ENCODE measurements at places on chromosomes 5 and 9.

DNA sequence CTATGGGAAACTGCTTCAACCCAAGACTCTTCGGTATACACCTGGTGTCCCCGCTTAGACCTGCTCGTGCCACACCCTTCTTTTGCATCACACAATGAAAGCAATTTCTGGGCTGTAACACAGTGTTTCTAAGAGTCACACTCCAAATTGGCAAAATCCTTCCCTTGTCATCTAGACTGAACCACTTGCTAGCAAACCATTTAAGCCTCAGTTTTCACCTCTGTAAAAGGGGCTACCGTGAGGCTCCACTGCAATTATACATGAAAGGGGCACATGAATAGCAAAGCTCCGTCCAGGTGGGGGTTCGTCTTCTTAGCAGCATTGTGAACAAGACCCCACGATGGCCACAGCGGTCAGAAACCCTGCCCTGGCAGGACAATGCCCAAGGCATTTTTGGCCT lies 166.8 kb downstream of the PAX5 start:
- no peak for DNase-seq

DNA sequence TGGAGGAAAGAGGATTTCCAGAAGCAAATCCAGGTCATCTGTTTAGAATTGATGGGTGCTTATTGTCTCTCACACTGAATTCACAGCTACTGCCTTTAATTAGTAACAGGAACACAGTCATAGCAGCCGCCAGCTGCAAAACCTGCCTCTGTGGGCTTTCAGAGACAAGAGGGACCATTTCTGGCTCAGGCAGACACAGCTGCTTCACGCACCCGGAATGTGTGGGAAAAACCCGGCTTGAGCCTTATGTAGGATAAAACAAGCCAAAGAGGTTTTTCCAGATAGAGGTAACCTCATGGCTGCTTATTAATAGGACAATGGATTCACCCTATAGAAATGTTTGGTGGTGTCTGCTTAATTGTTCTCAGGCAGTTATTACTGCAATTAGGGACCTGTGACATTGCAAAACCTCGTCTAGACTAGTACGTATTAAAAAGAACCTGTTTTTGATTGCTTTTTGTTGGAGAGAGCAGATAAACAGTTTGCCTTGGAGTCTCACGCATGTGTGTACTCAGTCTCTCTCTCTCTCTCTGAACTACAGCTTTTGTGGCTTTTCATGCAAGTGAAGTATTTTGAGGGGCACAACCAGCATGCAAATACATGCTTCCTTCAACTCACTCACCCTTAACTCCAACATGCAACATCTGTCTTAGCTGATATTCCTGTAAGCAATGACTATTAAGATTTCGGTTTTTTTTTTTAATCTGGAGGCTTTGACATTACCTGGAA lies 302.7 kb downstream of the PLK2 start:
- no peak for DNase-seq

- no peak for DNase-seq
These were observed 657.6 kb upstream of the RIOK2 start for GRCh38 chr5:97840643-97841042.

DNA sequence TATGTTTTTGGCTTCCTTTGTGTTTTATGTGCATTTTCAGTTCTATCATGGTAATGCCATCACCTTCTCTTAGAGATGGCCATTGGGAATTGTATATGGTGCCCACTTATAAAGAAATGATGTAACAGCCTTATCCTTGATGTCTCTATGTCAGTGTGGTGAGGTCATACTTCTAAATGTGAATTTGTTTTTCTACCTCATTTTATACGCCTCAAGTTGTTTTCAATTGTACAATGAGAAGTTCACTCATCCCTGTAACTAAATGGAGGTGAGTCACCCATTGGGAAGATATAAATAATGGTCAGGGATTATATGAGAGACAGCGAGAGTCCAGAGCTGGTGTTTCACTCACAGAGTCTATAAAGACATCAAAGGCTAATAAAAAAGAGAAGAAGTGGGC lies 402.4 kb downstream of the AGTPBP1 start:
- DNase-seq, result no peak

GRCh38 chr9:124857533-124858162 lies 4.1 kb downstream of the RPL35 start:
- no peak for DNase-seq

DNA sequence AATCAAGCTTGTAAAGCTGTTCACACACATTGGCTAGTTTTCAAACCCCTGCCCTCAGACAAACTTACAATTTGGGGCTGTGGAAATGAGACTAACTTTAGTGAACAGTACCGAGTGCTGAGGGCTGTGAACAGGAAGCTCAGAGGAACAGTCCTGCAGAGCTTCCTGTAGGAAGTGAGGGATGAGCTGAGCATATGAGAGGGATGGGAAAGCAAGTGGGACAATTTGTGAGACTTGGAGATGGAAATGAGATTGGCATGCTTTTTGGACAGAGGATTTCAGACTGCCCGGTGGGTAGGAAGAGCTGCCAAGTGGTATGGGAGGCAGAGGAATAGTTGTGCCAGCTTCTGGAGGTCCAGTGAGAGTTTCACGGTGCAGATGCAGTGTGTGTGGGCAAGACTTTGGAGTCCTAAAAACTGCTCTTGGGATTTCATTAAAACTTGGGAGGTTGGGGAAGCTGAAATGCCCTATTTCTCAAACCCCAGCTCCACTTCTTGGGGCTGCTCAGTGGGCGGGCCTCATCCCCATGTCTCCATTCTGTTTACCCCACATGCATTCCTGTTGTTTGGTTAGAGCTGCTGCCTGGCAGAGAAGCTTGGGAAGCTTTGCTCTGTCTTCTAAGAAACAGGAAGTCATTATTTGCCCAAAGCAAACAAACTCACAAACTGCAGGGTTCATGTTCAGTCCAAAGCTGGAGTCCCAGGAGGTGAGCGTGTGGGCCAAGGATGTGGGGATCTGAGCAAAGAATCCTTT lies 267.5 kb downstream of the ZSWIM6 start:
- no peak for DNase-seq

DNA sequence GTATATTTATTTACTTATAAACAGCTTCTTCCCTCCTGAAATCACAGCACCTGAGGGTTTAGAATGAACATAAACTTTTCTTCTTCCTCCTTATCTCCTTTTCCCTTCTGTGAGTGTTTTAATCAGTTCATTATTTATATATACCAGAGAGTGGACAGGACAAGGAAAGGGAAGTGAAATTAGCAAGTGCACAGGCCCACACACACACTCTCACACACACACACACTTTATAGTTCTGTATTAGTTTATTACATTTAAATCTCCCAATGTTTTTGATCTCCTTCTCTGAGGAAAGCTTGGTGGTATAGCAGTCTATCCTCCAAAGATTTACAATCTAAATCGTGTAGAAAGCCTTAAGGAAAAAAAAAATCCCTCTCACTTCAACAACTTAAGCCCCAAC lies 353.5 kb downstream of the NDUFS4 start:
- no peak for DNase-seq

DNA sequence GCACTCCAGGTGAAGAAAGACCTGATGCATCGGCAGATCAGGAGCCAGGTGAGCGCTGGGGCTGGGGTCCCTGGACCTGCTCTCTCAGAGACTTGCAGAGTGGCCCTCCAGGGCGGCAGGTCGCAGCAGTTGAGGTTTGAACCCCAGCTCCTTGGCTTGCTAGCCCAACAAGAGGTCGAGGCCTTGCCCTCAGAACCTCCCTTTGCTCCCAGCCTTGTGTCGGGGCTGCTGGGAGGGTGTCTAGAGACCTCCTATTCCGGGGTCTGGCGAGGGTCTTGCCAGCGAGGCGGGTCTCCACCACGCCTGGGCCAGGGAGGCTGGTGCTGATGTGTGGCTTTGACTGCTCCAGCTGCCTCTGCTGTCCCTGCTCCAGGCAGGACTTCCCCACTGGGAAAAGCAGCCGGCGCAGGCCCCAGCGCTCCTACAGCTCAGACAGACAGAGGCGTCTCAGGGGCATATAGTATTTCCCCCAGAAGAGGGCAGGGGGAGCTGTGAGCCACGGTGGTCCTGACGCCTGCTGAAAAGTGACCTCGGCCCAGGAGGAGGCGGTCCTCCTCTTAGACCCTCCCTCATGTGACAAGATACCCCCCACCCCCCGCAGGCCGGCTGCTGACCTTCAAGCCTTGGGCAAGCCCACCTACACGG lies 38.3 kb downstream of the LRSAM1 start:
- no peak for DNase-seq

- DNase-seq, result no peak
These were observed at the start of gene PPP1R26 for GRCh38 chr9:135479469-135480052. Gene PPP1R26, plus strand, starts transcription at chr9:135479782. Its CDS starts 4,729 bp downstream, at chr9:135484511.

DNA sequence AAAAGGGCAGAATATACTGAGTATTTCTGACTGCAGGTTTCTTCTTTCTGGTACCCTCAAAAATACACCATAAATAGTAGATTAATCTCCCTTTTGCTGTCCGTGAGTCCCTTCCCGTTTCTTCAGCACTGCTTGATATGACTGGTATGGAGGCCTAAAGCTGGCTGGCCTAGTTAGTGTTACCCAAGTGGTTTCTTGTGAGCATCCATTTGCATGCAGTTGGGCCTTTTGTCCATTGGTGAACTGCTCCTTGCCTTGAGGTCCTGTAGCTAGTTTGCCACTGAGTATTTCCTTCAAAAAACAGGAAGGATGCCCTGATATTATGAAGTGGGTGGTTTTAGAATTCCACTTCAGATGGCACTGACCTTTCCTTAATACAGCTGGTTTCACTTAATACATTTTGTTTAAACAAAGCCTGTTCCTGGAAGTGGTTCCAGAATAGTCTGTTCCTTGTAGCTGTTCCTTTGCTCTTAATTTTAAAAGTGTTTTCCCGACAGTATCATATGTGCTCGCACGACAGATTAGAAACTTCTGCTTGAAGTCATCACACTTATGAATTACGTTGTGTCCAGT lies 40.0 kb upstream of the ABL1 start:
- DNase-seq, result no peak

- DNase-seq, result peak; percentile 93
These were observed at the start of gene RNF145 for GRCh38 chr5:159209438-159210209. Gene RNF145, minus strand, starts transcription at chr5:159209553. Its CDS starts 5,936 bp downstream, at chr5:159203617.

DNA sequence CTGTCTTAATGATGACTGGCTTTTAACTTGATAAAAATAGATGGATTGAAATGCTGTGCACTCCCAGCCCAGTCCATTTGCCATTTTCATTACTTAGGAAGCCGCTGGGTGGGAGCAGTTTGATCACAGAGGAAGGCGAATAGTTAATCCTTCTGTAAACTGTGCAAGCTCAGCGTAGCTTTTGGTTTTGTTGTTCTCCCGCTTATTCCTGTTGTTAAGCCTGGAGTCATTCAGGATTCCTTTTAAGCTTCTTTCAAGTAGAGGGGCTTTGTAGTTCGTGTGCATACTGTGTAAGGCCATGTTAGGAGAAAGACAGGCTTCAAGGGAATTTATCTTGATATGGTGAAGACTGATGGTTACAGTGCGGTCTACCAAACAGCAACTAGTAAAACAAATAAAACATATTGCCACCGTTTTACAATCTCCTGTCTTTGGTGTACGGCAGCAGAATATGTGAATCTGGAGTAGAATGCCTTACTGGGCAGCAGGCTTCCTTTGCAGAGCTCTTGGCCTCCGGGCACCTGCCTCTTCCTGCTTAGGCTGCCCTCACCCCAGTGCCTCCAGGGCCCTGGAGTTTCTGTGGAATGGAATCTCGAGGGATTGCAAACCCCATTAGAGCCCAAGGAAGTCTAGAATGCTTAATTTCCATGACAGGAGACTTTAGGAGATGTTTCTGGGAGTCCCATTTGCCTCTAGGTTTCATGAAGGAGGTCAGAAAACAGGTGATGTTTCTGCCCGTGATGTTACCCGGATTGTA lies 141.4 kb downstream of the TRIO start:
- no peak for DNase-seq

GRCh38 chr9:38125889-38126288 lies 56.9 kb upstream of the SHB start:
- DNase-seq, result no peak

GRCh38 chr9:90044263-90044662 lies 439.5 kb downstream of the GADD45G start:
- DNase-seq, result no peak

GRCh38 chr5:160269017-160269416 lies 39.7 kb downstream of the FABP6 start:
- DNase-seq, result no peak

DNA sequence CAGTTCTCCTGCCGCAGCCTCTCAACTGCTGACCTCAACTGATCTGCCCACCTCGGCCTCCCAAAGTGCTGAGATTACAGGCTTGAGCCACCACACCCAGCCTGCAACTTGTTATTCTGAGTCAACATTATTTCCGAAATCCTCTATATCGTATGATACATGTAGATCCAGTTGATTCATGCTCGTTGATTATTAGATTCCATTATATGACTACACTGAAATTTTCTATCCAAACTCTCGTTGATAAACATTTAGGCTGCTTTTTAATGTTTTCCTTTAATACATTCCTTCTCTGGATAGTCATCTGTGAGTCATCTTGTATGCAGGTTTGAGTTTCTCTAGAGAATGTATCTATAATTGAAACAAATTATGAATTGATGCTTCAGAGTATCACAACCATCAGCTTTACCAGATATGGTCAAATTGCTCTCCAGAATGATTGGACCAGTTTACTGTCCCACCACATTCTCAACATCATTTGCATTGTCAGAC lies 4.1 kb downstream of the CDK7 start:
- DNase-seq, result no peak

- no peak for DNase-seq
These were observed 190.6 kb upstream of the C9orf72 start for GRCh38 chr9:27763831-27764230.

GRCh38 chr9:113598883-113599282 lies 135.4 kb downstream of the RGS3 start:
- DNase-seq, result no peak

DNA sequence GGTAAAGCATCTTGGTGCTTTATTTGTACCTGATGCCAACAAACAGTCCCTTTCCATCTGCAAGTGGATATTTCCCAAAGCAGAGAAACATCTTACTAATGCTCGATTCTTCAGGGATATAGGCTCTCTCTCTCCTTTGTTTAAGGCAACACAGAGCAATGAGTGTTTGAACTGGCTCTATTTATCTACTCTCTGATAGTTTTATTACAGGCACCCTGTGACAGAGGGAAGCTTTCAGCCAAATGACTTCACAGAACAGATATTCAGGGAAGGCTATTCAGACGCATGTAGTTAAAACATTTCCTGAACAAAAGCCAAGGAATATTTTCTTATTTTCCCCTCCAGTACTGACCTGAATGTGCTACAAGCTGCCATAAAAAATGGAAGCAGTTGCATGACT lies 141.8 kb downstream of the YIPF5 start:
- DNase-seq, result no peak

DNA sequence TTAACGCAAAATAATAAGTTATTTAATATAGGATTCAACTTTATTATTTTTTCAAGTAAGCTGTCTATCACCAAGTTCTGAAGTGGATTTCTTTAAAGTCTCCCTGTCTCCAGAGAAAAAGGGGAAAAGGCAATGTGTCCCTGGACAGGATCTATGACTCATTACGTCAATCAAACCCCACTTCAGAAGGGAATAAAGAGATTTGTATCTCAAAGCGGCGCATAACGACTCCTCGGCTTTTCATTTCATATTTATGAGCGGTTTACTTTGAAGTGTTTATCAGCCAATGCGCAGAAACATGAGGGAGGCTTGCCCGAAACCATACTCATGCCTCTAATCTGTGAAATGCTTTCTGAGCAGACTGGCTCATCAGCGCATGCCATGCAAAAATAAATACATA lies 938.6 kb upstream of the WWC1 start:
- DNase-seq, result no peak

- no peak for DNase-seq
These were observed 199.9 kb downstream of the PTTG1 start for GRCh38 chr5:160621526-160621925.
